DMS79 treated with DMSO at 0.1 percent for 48 hours (cell line): ENCODE measurements at places on chromosomes 12 and 14.

DNA sequence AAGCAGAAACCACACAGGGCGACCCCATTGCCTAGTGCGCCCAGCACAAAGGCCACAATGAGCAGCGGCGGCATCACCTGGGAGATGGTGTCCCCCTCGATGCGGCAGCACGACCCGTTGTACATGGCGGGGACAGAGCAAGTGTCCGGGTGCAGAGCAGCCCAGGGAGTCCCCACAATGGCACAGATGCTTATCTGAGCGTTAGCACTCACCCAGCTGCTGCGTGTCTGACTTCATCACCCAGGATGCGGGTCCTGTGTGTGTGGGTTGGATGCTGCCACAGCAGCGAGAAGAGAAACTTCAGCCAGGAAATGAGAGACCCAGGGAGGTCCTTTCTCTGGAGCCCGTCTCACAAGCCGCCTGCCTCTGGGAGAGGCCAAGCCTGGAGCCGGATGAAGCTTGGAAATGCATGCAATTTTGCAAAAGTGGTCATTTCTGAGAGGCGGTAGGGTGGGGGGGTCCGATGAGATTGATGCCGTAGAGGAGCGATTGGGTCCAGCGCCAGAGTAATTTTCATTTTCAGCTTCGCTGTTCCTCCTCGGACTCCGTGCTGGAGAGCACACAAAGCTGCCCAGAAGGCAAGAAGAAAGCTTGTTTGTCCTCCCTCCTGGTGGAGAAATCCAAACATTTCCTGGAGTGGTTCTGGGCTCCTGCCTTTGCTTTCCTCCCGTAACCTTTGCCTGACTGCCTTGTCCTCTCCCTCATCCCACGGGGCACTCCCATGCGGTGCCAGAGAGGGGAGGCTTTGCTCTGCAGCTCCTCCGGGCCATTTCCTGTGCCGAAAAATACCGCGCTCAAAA, at the start of gene HCAR1:
TSS of gene HCAR1 (minus strand) at position 630 of the 800 bp plus-strand sequence. CDS start at position 125, 505 bp downstream.
- DNase-seq = peak; percentile 70

DNA sequence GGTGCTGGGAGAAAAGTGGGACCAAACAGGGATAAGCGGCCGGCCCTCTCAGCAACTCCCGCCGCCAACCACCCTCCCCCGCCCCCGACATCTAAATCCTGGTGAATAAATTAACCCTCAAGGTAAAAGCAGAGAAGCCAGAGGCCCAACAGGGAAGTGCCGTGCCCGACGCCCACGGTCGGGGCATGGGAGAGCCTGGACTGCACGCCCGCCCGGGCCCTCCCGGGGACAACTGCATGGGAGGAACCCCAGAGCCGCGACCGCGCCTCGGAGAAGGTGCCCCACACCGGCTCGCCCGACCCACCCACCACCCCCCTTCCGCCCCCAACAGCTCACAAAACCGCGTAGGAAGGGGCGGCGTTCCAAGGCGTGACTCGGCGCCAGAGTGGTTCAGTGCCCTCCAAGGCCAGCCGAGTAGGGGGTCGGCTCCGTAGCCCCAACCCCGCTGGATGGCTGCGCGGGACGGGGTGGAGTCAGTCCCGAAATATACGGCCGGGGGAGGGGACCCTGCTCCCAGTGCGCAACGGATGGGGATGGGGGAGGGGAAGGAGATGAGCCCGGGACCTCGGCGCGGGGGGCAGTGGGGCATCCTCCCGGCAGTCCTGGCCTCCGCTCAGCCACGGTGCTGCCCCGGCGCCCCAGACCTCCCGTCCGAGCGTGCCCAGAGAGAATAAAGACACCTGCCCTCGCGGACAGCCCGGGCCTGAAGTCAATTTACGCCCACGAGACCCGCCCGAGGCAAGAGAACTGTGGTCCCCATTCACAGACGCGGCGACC, 732 bp downstream of the SLC25A29 start:
- DNase-seq = no peak

DNA sequence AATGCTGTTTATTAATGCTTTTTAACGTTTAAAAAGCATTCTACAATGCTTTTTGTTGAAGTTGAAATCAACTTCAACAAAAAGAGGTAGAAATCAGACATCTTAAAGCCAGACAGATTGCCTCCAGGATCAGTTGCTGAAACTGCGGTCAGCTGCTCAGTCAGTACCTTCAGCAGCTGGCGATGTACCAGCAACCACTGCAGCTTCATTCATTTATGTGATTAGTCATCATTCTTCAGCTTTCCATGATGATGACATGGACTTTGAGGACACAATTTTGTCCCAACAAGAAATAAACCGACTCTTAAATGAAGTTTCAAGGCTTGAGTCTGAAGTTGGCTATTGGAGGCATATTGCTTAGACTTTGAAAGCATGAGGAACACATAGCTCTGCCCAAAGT, 31.5 kb upstream of the NUAK1 start:
- DNase-seq = no peak

DNA sequence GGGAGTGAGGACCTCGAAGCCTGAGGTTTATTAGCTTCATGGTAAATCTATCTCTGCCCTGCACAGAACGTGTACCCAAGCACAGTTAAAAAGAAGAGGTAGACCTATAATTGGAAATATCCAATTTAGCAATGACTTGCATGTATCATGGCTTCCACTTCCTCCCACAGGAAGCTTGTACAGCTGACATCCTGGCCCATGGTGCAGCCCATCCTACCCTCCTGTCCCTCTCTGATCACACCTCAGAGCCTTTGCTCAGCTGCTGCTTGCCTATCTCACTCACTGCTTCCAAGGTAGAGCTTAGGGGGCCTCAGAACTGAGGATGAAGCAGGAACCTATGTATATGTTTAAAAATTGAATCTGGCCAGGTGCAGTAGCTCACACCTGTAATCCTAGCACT, 4.3 kb upstream of the BCDIN3D start:
- no peak for DNase-seq

- no peak for DNase-seq
These were observed at the start of gene PTPN6 for GRCh38 chr12:6950811-6951540. Gene PTPN6 (plus strand): TSS chr12:6951356. CDS start chr12:6951513, 157 bp downstream.

DNA sequence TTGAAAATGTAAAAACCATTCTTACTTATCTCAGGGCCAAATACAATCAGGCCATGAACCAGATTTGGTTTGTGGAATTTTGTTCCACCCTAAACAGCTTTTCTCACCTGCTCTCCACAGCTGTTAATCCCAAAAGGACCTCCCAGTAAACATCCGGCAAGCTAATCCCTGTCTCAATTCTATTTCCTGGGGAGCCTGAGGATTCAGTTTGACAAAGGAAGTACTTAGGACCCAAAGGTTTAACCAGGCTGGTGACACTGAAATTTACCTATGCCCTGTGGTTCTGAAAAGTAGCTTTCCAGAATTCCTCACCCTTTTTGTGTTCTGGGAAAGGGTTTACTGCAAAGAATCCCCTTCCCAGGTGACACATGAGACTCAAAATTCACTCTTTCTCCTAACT, 15.0 kb downstream of the CAPZA3 start:
- DNase-seq = no peak

GRCh38 chr14:85041618-85042017, 488.3 kb upstream of the FLRT2 start:
- no peak for DNase-seq

DNA sequence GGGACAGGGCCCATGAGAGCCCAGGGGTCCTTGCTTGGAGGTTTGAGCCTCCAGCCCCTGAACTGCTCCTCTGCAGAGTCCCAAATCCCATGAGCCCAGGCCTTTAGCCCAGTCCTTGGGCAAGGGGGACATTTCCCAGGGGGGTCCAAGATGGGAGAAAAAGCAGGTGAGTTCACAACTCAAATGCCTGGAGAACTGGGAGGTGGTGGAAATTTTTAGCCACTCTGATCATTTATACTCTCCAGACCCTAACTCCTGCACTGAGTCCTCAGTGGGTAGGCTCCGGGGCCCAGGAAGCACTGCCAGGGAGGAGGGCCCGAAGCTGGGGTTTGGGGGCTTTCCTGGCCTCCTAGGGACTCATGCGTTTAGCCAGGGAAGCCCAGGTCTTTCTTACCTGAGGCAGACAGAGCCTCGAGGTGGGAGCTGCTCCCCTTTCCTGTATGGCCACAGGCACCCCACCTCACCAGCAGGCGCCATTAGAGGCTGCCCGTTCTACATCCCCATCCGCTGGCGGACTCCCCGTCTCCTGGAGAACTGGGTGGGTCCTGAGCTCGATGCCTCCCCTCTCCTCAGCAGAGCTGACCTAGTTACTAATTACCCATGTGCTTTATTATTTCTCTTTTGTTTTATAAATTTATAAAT, 998 bp downstream of the HNF1A start:
- no peak for DNase-seq

GRCh38 chr12:63777340-63777739, 2.4 kb upstream of the RXYLT1 start:
- DNase-seq = no peak

DNA sequence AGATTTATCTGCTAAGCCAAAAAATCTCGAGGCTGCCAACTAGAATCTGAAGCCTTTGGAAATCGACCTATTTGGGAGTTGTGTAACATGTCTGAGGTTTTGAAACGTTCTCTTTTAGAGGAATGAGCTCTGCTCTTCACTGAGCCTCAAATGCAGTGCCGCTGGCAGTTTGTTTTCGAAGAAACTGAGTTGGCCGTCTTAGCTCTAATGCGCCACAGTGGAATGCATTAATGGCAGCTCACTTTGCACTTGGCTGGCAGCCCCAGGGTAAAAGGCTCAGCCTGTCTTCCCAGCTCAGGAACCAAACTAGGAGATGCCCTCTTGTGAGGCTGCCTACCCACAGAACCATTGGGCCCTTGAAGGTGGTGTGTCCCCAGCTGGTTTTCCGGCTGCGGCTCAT, 53.8 kb downstream of the SFSWAP start:
- DNase-seq = no peak

- DNase-seq = no peak
These were observed 409.9 kb upstream of the SOX5 start for GRCh38 chr12:24359418-24359817.

GRCh38 chr12:1594006-1594260, 448 bp downstream of the FBXL14 start:
- peak; percentile 47 for DNase-seq

GRCh38 chr12:120381752-120382419, 12.9 kb upstream of the MSI1 start:
- no peak for DNase-seq

GRCh38 chr14:78834766-78835451, 664.7 kb downstream of the NRXN3 start:
- DNase-seq = no peak

GRCh38 chr12:30517320-30517719, 178.3 kb downstream of the IPO8 start:
- DNase-seq = no peak

- no peak for DNase-seq
These were observed 143.4 kb downstream of the SLC8A3 start for GRCh38 chr14:70045310-70045709.

DNA sequence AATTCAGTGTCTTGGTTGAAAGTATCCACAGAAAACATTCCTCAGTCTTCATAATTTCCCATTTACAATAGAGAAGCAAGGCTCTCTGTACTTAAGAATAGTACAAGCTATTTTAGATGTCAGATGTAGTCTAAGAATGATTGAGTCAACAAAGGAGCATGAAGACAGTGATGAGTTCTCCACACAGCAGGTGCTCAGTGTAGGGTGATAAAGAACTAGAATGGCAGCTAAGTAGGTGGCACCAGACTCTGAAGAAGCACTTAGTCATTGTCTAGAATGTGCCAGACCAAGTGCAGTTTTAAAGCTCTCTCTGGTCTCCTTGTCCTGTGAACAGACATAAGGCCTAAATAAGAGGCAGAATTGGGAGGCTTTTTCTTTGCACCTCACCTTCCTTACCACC, 504.6 kb downstream of the NRXN3 start:
- DNase-seq = peak; percentile 100

DNA sequence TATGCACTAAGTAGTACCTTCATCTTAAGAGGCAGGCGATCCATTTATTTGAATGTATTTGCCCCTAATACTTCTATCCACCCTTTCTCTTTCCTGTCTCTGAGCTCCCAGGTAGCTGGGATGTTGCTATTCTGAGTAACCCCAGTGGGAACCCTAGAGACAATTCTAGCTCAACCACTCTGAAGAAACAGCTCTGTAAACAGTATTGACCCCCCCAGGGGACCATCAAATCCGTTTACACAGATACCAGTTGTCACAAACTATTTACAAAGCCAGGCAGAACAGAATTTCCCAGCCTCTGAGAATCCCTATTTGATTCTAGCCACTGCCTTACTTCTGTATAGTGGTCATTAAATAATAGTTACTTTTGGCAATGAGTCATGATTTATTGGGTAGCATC, 64.9 kb downstream of the MIPOL1 start:
- DNase-seq = no peak

DNA sequence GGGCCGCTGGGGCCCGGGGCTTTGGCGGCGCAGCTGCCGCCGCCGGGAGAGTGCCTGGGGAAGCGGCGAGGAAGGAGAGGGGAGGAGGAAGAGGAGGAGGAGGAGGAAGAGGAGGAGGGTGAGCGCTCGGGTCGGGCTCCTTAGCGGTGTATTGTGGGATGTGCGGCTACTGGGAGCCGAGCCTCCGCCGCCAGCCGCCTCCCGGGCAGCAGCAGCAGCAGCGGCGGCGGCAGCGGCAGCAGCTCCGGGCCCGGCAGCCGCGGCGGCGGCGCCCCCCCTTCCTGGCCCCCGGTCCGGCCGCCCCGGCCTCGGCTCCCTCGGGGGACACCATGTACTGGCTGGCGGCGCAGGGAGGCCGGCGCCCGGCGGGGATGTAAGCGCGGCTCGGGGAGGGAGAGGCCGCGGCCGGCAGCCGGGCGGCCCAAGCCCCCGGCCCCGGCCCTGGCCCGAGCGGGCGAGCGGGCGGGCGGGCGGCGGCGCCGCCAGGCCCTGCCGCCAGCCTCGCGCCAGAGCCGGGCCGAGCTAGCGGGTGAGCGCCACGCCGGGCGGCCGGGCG, at the start of gene SETD1B:
TSS of gene SETD1B (plus strand) at position 149 of the 556 bp plus-strand sequence. CDS start 729 bp downstream, outside the sequence.
- peak; percentile 14 for DNase-seq

GRCh38 chr14:93951635-93952540, 24.5 kb downstream of the ASB2 start:
- peak; percentile 84 for DNase-seq

DNA sequence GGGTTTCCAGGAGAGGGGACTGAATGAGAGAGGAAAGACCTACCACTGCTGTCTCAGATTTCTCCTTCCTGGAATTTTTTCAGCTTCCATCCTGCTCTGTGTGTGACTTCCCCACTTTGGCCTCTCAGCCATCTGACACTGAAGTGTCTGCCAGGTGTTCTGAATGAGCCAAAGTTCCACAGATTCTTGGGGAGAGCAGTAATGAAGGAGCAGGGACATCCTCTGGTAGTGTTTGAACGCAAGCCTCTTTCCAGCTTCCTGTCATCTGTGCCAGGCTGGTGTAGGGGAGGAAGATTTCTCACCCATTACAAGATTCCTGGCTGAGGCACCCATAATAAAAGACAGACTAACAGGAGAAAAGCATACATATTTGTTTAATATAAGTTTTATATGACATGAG, 141.7 kb upstream of the NRXN3 start:
- DNase-seq = peak; percentile 34

DNA sequence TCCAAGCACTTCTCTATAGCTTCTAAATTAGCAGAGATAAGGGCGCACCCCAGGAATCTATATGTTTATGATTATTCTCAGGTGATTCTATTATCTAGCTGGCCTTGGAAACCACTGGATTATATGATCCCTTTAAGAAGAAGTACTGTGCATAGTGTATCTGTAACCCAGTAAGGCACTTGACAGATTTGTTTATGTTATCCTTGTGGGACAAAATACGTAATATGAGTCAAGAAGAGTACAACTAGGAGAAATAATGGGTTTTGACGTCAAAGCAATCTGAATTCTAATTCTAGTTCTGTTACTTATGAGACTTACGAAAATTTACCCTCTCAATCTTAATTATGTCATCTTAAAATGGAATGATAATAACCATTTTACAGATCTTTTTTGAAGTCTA, 259.6 kb upstream of the NAV3 start:
- no peak for DNase-seq
